COLO829 (cell line): ENCODE measurements at places on chromosomes 5 and 9.

DNA sequence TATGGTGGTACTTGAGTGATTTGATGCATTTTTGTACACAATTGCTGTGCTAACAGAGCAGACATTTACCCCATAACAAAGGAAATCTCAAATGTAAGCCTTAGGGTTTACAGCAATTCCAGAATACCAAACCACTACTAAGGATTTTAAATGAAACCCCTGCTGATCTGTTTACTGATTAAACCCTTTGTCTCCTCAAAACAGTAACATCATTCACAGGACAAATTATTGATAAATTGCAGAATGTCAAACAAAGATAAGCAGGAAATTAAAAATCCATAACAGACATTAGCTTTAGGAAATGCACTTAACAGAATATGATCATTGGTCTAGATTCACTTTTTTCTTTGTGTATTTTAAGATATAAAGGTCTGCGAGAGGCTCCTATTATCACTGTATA lies 1016.4 kb upstream of the DMAC1 start:
- DNase-seq = no peak

- no peak for DNase-seq
These were observed 453 bp downstream of the PTRH1 start for GRCh38 chr9:127714951-127715469.

DNA sequence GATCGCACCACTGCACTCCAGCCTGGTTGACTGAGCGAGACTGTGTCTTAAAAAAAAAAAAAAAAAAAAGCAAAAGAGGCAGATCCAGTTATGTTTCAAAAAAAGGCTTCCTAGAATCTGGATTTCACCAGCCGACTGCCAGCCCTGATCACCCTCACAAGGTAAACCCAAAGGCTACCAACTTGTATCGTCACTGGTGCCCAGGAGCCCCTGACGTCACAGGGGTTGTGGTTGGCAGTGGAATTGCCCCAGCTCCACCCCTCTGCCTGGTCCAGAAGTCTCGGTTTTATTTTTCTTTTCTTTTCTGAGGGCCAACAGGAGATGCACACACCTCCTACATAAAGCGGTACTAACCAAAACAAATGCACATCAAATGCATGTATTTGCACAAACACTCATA lies 6.0 kb upstream of the LMX1B start:
- no peak for DNase-seq

DNA sequence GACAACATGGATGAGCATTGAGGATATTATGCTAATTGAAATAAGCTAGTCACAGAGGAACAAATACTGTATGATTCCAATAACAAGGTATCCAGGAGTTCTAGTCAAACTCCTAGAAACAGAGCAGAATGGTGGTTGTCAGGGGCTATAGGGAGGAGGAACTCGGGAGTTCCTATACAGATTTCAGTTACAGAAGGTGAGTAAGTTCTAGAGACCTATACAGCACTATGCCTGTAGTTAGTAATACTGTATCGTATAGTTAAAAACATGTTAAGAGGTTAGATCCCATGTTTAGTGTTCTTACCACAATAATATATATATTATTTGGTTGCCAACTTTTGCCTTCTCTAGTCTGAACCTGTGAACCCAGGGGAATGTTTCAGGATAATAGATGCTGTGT lies 7.9 kb upstream of the OXCT1 start:
- DNase-seq = no peak
